ENCODE measurements at places on chromosomes 3 and 15.

DNA sequence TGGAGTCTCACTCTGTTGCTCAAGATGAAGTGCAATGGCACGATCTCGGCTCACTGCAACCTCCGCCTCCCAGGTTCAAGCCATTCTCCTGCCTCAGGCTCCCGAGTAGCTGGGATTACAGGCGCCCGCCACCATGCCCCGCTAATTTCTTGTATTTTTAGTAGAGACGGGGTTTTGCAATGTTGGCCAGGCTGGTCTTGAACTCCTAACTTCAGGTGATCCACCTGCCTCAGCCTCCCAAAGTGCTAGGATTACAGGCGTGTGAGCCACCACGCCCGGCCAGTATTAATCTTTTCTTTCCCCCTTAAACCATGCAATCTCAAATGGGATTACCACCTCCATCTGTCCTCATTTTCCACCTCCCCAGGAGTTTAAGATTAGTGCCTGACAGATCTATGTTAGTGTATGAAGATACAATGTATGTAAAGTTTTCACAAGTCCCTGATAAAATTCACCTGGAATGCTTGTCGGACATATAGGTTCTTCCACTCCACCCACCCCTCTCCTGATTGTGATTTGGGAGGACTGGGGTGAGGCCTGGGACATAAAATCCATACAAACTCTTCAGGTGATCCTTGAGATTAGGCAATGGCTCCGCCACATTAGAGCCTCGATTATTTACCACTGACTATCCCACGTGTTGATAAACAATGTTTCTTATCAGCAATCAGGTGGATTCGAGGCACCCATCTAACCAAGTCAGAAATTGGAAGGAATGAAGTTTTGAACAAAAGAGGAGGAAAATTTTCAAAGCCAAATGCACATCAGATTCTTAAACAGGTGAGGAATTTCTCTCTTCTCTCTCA, 1.2 kb downstream of the PARL start:
- no peak for DNase-seq

DNA sequence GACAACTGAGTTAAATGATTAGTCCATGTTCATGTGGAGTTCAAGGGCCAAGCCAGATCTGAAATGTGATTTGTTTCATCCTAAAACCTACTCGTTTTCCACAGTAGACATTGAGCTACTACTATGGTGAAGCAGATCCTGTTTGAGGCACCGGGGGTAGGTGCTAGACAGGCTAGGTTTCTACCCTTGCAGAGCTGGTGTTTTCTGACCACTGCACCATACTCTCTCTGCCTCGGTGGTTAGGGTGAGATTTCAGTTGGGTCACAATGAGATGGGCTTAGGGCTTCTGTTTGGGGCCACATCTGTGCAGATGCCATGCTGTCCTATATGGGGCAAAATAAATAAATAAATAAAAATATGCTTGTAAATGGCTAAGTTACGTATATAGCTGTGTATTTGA, 99.3 kb downstream of the OXNAD1 start:
- no peak for DNase-seq

GRCh38 chr15:63805993-63806980, 27.5 kb downstream of the HERC1 start:
- DNase-seq, result peak; percentile 54

- no peak for DNase-seq
Observed at GRCh38 chr15:99472416-99473145, 93.2 kb upstream of the MEF2A start.

DNA sequence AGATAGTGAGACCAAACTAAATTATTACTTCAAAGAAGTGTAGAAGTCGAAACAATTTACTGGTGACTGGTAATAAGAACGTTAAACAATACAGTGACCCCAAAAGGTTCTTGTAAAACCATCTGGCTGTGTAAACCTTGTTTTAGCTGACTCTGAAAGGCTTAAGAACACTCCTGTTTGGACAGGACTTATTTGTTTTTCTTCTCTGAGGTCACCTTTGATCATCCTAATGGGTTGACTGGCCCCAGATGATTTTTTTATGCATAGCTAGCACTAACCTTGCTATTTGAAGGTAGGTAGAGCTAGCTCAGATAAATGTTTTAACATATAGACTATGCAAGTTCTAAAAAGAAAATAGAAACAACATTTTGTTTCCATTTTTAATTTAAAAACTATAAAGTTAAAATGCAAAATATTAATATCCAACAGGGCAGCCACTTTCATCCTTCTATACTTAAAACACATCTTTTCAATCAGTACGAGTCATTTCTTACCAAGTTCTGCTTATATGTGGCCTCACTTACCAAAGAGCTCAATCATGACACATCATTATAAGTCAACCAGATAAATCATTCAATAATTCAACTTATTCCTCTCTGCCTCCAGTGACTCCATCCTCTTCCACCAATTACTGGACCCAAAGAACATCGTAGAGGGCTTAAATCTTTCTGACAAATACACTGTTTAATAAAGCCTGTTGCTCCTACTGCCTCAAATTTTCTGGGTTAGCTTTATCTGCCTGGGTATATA, 158.8 kb downstream of the SSR3 start:
- no peak for DNase-seq

DNA sequence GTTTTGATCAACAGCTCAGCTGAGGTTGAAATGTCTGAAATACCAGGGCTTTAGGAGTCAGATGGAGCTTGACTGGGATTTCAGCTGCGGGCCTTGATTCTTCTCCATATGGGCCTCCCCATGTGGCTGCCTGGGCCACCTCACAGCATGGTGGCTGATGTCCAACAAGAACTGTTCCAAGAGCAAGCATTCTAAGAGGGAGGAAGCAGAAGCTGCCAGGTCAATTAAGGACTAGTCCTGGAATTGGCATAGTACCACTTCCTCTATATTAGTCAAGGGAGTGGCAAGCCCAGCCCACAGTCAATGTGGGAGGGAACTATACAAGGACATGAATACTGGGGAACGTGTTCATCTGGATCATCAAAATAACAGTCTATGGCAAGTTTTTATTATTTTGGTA, 181.7 kb upstream of the ANKRD28 start:
- peak; percentile 9 for DNase-seq

DNA sequence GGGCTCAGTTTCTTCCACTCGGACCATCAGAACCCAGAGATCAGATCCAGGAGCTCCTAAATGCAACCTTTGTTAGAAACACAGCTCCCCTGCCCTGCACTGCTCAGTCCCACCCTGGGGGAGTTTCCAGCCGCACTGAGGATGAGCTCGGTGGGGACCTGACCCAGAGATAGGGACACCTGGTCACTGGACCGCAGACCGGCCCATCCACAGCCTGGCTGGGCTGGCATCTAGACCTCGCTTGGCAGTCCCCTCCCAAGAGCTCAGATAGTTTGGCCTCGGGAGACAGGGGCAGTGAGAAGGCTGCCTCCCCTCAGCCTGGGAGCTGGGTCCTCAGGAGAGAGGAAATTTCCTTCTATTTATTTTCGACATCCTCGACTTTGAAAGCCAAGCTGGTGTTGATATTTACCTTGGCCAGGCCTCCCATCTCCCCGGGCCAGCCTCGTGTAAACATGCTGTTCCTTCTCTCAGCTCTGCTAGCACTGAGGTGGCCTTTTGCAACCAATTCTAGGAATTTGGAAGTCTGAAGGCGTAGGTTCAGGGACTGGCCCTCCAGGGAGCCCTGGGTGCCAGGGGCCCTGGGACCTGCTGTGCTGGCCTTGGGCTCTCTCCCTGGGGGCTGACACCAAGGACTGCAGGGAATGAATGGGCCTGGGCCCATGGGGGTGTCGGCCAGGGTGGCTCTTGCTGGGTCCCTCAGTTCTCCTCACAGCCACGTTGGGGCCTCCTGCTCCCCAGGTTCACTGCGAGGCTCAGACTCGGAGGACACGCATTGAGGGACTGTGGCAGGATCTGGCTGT, 90.1 kb downstream of the VGLL4 start:
- no peak for DNase-seq

DNA sequence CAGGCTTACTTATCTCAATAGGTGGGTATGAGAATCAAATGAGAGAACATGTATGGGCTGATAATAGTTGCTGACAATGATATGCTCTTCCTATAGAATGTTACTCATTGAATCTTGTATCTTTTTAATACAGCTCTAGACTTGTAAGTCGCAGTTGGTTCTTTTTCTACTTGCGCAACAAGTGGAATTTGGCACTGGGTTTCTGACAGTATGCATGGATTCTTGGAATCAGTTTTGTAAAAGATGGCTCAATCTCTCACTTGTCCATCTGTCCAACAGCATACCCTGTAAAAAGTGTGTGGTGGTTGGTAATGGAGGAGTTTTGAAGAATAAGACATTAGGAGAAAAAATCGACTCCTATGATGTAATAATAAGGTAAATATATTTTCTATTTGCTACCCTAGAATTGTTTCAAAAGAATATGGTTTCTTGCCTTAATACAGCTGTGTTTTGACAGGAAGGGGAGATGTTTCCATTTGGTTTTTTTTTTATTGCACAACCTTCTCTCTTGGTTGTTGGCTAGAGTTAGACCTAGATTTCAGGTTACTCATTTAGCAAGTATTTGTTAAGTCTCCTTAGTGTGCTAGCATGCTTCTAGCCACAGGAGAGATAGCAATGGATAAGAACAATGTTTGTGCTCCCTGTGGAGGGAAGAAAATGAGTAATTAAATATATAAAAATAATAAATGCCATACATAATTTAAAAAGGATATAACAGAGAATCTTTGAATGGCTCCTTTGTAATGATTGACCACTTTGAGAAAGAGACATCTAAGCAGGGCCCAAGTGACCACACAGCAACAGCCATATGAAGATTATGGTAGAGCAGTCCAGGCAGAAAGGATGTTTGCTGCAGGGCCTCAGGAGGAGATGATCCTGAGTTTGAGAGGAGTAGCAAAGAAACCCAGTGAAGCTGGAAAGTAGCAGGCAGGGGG, 21.8 kb downstream of the ST3GAL6 start:
- no peak for DNase-seq

GRCh38 chr15:73383310-73384189, 14.8 kb upstream of the HCN4 start:
- DNase-seq, result no peak

DNA sequence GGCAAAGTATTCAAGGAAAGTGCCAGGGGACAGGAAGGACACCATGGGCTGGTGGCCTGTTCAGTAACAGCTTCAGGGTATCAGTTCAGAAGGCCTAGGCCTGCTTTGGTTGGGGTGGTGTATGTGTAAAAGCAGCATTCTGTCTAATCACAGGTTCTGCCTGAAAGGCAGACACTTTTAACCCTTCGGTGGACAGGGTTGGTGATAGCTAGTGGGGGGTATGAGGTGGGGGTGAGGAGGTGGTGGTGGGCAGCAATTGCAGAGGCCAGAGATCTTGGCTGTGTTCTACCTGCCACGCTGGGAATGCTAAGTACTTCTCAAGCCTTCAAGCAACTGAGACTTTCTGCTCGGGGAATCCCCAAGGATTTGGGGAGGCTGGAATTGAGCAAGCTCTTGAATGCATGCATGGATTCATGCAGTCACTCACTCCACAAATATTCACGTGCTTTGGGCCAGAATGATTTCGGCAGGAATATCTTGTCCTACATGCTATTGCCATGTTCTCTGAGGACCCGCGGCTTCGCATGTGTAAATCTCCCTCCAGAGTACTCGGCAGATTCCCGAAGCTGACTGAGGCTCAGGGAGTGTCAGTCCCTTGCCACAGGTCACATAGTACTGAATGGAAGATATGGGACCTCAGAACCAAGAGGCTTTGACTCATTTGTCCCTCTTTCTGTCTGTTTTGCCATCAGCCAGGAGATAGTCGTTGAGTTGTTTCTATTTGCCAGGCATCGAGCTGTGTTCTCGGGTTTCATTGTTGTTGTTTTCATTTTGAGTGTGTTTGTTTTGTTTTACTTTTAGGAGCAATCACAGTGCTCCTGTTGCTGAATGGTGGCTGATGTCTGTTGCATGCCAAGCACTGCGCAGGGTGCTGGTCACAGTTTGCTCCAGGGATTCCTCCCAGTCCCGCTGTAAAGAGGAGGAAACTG, 65.5 kb downstream of the SMAD3 start:
- no peak for DNase-seq

DNA sequence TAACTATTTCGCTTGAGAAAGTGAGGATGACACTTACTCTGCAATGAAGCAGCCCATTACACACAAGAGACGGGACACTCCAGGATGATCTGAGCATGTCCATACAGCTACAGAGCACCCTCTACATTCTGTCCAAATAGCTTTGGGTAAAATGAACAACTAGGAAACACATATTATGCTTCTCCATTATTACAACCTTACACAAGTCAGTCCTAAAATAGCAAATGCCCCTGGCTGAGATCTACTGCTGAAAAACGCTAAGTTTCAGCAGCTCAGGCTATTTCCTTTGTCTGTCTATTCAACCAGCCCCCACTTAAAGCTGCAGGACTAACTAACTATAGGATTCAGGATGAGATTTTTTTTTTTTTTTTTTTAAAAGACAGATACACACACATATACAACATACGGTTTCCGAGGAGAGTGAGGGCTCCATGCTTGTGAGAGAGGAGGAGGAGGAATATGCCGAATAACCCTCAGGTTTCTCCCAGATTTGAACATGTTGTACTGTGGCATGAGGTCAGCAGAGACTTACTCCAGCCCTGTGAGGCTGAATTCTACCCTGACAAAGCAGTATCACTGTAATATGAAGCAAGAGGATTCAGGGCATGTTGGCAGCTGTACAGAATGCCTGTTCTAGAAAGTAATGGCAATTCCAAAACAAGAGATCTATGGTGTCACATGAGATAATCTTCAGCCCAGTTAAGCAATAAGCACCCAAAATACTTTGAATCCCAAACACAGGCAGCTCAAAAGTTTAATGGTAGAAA, 117.3 kb upstream of the PLXND1 start:
- peak; percentile 42 for DNase-seq

GRCh38 chr15:55700876-55701275, 42.1 kb downstream of the PRTG start:
- DNase-seq, result no peak

- peak; percentile 27 for DNase-seq
Observed at GRCh38 chr3:185200639-185201038, 47.8 kb upstream of the C3orf70 start.

DNA sequence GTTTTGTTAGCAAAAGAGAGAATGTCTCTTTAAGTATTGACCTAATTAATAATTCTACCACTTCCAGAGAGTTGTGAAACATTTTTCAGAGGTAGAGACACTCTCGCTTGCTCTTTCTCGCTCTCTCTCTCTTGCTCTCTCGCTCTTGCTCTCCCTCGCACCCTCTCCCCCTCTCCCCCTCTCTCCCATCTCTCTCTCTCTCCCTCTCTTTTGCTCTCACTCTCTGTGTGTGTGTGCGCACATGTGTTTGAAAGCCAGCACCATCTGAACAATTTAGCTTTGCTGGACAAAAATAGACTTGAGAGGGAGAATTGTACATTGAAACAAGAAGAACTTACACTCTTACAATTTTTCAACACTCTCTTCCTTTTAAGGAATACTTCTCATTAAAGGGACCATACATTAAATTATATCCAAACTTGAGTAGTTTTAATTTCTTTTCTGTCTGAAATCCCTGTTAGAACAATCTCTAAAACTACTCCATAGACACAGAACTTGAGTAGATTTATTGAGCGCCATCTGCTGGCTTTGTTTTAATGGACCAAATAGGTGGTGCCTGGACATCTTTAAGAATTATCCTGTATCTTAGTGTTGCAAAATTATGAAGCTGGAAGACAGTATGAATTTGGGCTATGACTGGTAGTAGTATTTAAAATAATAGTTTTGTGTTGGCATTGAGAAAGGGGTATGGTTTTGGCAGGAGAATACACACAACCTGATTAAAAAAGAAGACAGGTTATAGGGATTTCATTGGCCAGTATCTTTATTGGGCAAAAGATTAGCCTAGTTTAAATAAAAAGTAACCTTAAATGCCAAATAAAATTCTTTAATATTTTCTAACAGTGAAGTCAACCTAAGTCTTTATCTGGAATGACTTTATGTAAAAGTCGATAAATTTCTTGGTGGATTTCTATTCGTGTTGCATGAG, 124.6 kb downstream of the AKAP13 start:
- peak; percentile 70 for DNase-seq

- DNase-seq, result no peak
Observed at GRCh38 chr3:79314962-79315361, 452.8 kb downstream of the ROBO1 start.
